ENCODE measurements at places on chromosomes 7 and 10.

DNA sequence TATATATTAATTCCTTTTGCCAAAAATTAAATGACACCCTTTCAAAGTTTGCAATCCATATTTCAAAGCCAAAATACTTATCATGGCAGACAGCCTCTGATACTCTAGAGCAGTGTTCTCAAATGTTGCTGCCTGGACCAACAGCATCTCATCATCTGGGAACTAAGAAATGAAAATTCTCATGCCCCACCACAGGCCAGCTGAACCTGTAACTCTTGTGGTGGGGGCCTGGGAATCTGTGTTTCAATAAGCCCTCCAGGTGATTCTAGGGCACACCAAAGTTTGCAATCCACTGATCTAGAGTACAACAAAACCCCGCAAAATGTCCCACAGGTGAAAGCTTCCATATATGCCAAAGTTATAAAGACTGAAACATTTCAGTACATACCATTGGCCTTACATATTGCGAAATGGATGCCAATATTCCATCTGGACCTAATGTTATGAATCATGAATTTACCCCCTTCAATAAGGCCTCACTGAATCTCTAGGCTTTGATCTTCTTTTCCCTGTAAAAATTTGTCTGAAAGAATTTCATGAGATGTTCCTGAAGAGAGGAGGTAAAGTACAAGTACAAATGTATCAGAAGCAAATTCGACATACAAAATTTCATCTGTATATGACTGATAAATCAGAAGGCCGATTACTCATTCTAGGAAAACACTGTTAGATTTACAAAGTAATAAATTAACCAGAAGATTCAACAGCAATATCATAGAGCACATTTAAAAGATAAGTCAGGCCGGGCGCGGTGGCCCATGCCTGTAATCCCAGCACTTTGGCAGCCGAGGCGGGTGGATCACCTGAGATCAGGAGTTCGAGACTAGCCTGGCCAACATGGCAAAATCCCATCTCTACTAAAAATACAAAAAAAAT lies 25.3 kb upstream of the EPC1 start:
- DNase-seq: no peak

DNA sequence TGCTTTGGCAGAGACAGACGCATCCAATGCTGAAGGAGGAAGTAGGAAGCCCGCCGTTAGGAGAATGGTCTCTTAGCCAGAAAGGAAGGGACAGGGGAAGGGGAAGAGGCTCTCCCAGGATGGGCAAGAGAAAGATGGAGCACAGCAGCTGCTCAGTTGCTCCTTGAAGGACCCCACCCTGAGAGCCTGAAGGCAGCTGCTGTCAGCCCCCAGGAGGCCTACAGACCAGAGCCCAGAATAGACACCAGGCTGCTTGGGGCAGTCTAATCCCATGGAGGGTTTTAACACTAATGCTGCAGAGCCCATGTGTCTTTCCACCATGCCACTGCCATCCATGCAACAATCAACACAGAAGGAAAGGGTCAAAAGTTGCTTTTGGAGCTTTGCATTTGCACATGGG lies 3.5 kb upstream of the C7orf33 start:
- no peak for DNase-seq

DNA sequence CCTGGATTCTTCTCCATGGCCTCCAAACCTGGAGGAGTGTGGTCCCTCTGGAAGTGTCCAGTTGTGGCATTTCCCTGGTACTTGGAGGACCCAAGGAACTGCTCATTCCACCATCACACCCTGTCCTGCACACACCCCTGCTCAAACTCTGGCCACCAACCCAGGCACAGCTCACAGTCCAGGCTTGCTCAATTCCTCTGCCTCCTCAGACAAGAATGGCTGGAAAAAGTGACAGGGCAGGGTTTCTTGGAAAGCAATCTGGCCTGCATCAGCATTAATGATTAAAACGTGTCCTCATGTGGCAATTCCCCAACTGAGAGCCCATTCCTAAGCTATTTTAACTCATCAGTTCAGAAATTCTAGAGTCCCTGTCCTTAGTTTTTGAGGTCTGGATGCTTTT lies 17.2 kb upstream of the TPST1 start:
- DNase-seq: no peak

- no peak for DNase-seq
These were observed 1.2 kb downstream of the SFRP4 start for GRCh38 chr7:37915438-37915837.

DNA sequence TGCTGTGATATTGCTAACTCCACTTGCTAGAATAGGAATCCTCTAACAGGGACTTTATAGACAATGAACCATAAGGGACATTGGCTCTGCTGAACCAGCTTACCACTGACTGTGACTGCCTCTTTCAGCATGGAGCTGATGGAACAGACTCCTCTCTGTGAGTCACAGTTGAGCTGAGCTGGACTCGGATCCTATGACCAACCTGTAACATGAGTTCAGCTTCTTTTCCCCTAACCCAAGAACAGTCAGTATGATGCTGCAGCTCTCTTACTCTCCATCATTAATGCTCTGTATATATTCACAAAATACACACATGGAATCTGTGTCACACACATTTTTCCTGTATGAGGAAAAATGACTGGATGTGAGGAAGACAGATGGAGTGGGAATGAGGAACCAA lies 177.9 kb upstream of the BET1 start:
- DNase-seq: no peak

DNA sequence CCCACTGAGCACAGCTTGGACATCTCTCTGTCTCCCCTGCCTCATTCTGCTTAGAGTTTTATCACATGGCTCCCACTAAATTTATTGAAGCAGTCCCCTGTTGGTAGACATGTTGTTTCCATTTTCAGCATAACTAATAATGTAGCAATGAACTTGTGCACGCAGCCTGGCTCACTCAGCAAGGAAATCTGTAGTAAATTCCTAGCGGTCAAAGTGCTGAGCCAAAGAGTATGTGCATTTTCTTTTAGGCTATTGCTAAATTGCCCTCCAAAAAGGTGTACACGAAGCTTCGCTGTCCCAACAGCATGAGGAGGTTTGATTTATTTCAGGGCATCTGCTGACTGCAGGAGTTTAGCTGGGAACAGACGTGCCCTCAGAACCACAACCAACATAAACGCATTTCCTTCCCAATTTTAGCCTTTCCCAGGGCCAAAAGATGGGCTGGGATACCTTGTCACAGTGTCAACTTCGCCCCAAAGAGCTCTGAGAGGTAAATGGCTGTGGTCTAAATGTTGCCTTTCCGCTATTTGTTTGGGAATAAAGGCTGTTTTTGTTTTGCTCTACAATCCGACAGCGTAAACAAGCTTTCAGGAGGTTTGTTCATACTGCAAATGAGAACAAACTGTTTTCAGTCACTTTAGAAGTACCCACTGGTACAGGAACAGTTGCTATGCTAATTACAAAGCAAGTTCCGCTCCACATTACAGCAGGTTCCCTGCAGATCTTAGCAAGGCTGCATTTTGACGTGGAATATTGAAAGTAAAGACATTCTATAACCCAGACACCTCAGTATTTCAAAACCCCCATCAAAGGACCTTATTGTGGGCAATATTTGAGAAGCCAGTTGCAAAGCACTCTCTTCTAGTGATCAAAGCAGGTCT lies 16.8 kb downstream of the VSIR start:
- DNase-seq: peak; percentile 40

GRCh38 chr10:103492655-103493261 lies 747 bp upstream of the NEURL1 start:
- DNase-seq: no peak

- no peak for DNase-seq
These were observed 54.9 kb downstream of the KCNMA1 start for GRCh38 chr10:77582710-77583115.

DNA sequence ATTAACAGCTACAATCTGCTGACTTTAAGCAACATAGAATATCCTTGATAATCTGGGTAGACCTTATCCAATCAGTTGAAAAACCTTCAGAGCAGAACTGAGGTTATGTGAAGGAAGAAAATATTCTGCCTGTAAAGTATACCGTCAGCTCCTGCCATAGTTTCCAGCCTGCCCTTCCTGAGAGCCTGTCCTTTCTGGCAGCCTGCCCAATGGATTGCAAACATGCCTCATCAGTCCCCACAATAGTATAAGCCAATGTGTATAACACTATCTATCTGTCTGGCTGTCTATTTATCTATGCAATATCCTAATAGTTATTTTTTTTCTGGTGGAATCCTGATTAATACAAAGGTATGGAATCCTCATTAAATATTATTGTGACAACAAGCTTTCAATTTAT lies 489.2 kb upstream of the KCND2 start:
- no peak for DNase-seq

GRCh38 chr10:116740971-116741370 lies 1.4 kb downstream of the HSPA12A start:
- DNase-seq: no peak

- DNase-seq: no peak
These were observed 43.0 kb upstream of the COL1A2 start for GRCh38 chr7:94351703-94352102.

- no peak for DNase-seq
These were observed 113.6 kb downstream of the EEPD1 start for GRCh38 chr7:36266683-36267082.

DNA sequence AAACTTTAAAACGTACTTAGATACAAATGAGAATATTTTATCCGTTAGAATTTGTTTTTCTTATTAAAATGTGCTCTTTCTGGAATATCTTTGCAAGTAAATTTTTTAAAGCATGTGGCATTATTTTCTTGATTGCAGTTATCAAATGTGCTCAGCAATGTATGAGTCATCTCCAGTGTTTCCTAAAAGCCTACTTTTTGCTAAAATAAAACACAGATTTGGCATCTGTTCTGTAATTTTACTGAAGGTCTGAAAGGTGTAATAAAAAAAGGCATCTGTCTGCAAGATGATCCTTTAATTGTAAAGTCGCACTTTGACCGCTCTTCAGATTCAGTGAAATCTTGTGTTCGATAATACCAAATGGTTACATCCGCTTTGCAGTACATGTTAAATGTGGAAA lies 3.4 kb downstream of the GNAT3 start:
- DNase-seq: no peak

DNA sequence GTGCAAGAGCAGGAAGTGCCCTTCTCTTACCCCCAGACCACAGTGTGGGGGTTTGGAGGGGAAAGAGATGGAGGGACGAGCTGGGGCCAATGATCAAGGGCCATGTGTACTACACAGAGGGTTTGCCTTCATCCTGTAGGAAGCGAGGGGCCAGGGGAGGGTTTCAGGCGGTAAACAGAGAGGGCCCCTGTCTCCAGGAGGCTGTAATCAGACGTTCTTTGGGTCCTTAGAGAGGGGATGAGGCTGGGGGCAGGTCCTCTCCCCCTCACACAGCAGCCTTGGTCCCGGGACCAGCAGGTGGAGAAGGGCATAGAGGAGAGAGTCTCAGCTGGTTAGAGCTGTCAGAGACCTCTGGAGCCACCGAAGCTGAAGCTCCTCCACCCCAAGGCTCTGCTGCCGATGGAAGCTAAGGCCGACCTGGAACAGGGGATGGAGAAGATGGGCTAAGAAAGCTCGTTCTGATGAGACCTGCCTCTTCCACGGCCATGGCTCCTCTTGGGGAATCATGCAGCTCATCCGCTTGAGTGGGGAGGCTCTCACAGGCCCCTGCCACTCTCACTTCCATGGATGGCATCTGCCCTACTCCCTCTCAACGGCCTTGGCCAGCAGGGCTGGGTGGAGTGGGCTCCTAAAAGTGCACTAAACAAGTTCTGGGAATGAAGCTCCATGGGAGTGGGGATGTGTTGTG lies 3.5 kb downstream of the LOXL4 start:
- no peak for DNase-seq

- no peak for DNase-seq
These were observed 805.7 kb upstream of the GHITM start for GRCh38 chr10:83333566-83333965.

- DNase-seq: no peak
These were observed 113.2 kb downstream of the NPTX2 start for GRCh38 chr7:98730326-98730725.

- DNase-seq: no peak
These were observed 350.2 kb downstream of the TYW1 start for GRCh38 chr7:67346876-67347275.

DNA sequence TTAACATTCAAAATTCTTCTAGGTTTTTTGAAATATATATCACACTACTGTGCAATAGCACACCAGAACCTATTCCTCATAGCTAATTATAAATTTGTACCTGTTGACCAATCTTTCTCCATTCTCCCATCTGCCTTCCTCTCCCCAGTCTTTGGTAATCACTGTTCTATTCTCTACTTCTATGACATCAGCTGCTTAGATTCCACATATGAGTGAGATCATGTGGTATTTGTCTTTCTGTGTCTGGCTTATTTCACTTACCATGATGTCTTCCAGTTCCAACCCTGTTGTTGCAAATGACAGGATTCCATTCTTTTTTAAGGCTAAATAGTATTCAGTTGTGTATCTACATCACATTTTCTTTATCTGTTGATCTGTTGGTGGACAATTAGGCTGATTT lies 54.4 kb upstream of the CCDC6 start:
- DNase-seq: no peak

GRCh38 chr7:80040752-80041151 lies 93.9 kb upstream of the GNAI1 start:
- no peak for DNase-seq

- no peak for DNase-seq
These were observed 11.9 kb downstream of the PIK3AP1 start for GRCh38 chr10:96708456-96708855.

DNA sequence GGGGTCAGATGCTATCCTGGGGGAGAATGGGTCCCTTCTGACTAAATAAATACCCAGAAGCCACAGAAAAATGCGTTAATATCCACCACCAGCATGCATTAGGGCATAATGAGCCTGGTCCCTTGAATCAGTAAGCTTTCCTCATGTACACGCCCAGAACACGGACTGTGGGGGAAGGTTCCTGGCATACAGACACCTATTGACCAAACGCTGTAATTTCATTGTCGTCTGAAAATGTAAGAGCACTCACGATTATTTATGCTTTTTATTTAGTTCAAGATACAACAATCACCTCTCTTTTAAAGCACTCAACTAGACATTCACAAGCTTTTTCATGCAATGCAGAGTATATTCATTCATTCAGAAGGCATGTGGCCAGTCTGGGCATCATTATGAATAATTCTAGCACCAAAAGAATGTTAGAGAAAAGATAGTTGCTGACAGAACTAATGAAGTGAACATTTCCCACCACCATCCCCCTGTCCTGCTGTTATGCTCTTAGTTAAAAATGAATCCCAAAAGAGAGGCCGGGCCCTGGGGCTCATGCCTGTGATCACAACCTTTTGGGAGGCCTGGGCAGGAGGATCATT lies 101.0 kb downstream of the SVIL start:
- no peak for DNase-seq
